Effector CD4-positive, alpha-beta T cell (primary cell): ENCODE measurements at places on chromosomes 1 and 21.

DNA sequence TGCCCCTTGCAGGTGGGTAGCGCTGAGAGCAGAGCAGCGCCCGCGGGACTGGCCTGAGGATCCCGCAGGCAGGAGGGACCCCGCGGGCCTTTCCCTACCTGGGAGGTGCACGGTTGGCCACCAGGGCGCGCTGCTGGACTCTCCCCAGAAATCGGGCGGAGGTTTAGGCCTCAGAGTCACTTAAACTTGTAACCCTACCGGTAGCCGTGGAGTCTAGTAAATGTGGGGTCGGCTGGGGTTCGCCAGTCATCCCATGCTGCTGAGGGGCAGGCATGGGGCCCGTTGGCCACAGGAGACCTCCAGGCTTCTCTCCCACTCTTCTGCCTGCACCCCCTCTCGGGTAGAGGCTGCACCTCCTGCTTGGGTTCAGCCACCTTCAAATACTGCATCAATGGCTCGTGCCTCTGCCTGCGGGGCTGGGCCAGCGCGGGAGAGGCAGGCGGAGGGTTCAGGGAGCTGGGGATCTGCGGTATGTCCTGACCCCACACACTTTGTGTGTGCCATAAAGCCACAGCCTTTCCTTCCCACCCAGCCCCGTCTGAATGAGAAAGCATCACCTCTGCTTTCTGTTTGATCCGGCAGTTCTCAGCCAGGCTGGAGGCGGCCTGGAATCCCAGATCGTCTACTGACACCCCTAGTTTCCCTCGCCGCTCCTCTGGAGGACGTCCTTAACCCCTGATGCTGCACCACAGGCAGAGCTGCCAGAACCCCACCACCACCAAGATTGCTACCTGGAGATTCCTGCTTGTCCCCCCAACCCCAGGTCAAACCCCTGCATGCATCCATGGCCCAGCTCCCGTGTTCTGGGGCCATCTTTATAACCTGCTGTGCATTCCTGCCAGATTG is 12.3 kb upstream of the GSTM4 start:
- DNase-seq: peak; percentile 83

DNA sequence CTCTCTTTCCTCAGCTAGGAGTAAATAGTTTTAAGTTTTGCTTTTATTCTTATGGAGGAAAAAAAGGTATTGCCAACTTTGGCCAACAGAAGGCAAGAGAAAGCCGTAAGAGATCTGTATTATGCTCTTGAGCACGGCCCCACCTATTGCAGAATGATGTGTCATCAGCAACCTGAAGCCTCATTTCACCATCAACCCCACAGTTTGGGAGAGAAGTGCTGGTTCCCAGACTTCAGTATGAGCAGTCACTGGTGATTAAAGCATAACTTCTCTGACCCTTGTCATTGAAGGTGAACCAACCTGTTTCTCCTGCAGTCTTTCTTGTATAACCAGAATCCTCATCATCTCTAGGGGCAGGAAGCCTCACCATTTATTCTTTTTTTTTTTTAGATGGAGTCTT is 100.2 kb downstream of the SIPA1L2 start:
- no peak for DNase-seq

- DNase-seq: no peak
Observed at GRCh38 chr1:72060466-72061245, 221.7 kb downstream of the NEGR1 start.

DNA sequence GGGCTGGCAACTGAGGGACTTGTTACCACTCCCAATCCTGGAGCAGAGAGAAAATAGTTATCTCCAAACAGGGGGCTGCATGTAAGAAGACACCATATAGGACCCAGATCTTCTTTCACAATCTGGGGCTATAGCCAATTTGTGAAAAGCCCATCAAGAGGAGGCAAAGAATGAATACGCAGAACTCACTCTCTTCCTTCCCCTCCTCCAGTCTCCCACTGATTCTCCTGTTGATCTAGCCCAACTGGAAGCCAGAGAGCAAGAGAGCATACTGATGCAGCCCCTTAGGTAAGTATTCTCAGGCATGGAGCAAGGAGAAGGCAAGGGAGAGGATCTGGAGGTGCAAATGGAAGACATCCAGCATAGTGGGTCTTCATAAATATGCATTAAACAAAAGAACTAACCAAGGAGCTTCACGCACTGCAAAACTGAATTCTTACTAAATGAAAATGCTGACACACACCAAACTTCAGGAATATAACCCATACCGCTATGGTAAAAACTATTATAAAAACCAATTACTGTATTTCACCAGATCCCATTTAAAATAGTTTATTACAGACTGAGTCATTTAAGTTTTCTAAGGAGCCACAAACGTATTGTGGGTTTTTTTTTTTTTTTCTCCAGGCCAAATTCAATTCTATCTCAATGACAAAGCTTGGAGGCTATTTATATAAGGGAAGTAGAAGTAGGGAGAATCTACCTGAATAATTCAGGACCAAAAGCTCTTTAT is 15.5 kb upstream of the HMGB4 start:
- no peak for DNase-seq

- DNase-seq: no peak
Observed at GRCh38 chr1:236604905-236605806, 840 bp upstream of the HEATR1 start.

DNA sequence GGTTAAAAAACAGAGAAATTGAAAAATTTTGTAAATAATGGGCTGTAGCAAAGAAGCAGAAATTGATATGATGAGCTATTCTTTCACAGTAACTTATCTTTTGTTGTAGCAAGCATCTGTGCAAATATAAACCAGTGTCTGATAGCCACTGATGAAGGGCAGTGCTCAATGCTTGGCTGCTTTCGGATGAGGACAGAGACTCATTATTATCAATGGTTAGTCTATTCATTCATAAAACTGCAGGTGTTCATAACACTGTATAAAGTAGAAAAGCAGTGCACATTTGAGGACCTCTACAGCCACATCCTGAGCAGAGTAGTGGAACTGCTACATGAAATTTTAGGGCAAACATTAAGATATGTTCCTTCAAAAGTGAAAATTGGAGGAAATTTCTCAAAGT is 107.2 kb downstream of the FAF1 start:
- no peak for DNase-seq

- no peak for DNase-seq
Observed at GRCh38 chr21:30714946-30715345, 3.6 kb downstream of the KRTAP21-3 start.

- DNase-seq: no peak
Observed at GRCh38 chr1:176141449-176141848, 65.6 kb downstream of the COP1 start.

DNA sequence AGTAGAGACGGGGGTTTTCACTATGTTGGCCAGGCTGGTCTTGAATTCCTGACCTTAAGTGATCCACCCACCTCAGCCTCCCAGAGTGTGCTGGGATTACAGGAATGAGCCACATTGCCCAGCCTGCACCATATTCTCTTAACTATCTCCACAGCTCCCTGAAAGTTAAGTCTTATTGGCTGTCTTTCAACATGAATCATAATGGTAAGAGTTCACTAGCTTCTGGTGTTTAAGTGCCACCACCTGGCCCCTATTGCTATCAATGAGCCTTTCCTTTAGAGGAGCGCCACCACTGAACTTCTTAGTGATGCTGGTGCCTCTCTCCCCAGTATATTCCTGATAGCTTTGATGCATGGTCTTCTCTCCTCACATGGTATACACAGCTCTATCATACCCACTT is 15.7 kb downstream of the ZFYVE9 start:
- DNase-seq: no peak

- no peak for DNase-seq
Observed at GRCh38 chr1:32806910-32807523, 10.1 kb downstream of the YARS1 start.

- DNase-seq: no peak
Observed at GRCh38 chr1:178086766-178087165, 7.1 kb upstream of the RASAL2 start.
